ENCODE measurements at places on chromosomes 4 and X.
A peak's percentile ranks its signal among the peaks of the same experiment; 100 is the strongest.

- DNase-seq: no peak
These were observed 136.6 kb upstream of the OTUD4 start for GRCh38 chr4:145316897-145317574.

- no peak for DNase-seq
These were observed 126.9 kb downstream of the VCX3B start for GRCh38 chrX:8591501-8591900.

GRCh38 chrX:12672367-12673106 is 118.7 kb upstream of the PRPS2 start:
- DNase-seq: no peak

DNA sequence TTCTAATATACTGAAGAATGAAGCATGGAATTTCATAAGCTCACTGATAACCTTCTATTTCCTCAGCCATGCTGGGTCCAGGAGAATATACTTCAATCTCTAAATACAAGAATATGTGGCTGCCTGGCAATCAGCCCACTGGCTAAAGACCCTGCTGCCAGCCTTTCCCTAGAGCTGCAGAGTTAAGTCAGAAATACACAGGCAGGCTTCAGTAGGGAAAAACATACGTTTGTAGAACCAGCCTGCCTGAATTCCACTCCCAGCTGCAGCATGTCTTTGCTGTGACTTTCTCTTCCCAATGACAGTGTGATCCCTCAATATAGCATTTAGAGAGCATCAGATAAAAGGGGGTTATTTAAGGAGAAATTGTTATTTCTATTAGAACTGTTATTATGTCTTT is 289.1 kb downstream of the PCDH19 start:
- no peak for DNase-seq

DNA sequence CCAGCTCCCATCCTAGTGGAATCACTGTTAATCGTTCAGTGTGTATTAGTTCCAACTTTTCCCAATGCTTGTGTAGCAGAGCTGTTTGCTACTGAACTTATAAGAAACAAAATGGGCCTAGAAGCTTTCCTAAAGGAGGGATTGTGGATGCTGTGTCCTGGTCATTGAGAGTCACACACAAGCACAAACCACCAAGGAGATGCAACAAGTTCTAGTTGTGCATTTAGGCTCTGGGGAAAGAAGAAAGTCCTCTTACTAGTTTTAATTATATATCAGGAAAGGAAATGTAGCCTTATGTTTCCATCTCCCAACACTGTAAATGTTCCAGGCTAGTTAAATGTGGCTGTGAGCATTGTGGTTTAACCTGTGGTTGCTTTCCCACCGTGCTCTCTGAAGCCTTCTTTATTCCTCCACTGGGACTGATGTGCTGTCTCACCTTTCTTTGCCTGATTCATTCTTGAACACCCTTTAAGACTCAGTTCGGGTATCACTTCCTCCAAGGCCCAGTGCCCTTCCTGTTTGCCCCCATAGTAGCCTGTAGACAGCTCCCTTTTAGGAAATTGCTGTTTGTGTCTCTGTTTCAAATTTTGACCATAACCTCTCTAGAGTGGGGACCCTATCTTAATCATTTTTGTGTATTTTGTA is 34.3 kb downstream of the ATP10D start:
- no peak for DNase-seq

- DNase-seq: peak; percentile 83
These were observed 146.8 kb downstream of the DCLK2 start for GRCh38 chr4:150224896-150225591.

DNA sequence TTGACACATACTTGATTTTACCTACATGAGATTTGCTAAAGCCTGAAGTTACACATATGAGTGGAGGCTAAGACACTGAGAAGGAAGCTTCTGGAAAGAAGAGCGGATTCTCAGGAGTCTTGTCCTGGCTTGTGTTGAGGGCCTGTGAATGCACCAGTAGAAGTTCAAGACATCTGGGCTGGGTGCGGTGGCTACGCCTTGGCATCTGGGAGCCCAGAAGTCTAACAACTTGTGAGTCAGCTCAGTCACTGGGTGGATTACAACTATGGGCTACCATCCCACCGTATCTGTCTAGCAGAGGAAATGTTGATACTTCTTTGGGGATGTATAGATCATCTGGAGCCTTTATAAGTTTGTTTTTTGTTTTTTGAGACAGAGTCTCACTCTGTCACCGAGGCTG is 375.6 kb upstream of the SMIM31 start:
- DNase-seq: no peak

- no peak for DNase-seq
These were observed 3.5 kb downstream of the GUCY1B1 start for GRCh38 chr4:155762334-155762733.

DNA sequence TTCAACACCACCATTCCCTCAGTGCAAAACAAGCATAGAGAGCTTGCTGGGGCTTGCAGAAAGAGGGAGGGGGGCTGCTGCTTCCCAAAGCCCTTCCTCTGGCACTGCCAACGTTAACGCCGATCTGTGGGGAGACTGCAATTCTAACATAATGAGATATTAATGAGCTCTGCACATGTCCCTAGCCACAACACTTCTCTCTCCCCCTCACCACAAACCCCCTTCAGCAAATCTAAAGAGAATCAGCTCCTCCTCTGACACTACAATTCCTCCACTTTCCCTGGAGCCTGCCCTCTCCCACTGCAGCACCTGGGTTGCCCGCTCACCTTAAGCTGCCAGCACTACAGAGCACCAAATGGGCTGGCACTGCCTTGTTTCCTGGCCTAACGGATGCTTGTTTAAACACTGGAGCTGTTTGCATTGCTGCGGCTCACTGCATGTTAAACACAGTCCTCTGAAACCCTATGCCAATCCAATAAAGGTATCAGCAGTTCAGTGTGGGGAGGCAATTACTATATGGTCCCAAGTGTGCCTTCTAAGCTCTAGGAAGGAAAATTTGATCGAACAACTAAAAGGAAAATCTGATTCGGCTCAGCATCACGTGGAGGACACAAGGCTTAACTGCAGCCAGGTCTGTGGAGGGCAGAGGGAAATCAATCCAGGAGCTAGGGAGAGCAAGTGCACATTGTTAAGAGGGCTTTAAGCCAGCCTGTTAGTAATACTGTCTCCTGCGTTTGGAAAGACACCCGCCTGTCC is 232.4 kb downstream of the MAML3 start:
- no peak for DNase-seq

DNA sequence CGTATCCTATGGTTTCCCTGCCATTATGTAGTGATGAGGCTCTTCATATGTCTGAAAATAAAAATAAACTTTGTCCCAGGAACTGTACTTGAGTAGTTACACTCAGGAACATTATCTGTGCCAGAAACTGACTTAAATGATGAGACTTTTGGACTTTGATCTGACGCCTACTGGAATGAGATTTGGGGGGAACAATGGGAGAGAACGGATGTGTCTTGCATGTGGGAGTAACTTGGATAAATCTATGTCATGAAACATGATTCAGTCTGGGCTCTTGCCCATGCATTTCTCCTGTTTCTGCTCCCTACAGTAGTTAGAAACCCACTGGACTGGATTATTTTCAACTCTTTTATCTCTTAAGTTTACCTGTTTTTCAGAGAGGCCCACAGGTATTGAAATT is 2351.4 kb downstream of the PCDH7 start:
- peak; percentile 90 for DNase-seq

DNA sequence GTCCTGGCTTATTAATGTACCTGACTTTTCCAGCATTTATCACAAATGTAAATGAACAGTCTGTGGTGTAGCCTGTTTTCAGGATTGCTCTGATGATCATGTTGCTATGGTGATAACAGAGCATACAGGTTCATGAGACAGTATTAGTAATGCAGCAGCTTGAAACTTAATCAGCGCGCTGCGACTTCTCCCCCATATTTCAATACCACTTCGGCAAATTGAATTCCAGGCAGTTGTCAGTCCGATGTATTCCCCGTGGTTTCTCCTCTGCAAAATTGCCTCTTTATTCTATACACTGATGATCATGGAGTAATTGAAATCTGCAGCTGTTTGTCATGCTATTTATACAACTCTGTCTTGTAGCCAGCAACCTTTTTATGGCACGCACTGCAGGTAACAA is 239.3 kb downstream of the C4orf33 start:
- DNase-seq: no peak

DNA sequence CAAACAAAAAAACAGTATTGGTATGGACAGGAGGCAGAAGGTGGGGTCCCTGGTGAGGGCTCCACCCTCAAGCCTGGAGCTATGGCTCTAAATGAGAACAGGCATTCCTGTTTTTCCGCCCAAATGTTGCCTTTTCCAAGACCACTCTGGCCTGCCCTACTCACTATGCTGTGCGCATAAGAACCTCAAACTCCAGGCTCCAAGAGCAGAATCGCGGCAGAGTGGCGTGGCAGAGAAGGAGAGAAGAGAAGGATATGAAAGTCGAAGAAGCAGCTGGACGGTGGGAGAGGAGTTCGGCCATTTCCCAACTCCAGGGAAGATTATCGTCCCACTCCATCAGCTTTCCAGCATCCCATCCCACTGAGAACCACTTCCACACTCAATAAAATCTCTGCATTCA is 207.8 kb downstream of the FAT4 start:
- DNase-seq: no peak

- no peak for DNase-seq
These were observed 684.2 kb downstream of the PCDH18 start for GRCh38 chr4:136847881-136848621.

DNA sequence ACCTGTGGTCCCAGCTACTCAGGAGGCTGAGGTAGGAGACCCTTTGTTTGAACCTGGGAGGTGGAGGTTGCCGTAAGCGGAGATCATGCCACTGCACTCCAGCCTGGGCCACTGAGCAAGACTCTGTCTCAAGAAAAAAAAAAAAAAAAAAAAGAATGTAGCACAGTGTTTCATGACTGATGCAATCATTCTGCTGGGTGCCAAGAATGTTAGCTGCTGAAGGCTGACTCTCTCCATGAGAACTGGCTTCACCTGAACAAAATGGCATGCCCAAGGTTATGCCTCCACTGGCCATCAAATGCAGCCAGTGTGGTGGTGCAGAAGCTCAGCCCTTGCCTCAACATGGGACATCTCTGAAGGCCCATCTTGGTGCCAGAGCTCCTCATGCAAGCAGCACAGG is 412.1 kb downstream of the ADAM29 start:
- DNase-seq: peak; percentile 43

DNA sequence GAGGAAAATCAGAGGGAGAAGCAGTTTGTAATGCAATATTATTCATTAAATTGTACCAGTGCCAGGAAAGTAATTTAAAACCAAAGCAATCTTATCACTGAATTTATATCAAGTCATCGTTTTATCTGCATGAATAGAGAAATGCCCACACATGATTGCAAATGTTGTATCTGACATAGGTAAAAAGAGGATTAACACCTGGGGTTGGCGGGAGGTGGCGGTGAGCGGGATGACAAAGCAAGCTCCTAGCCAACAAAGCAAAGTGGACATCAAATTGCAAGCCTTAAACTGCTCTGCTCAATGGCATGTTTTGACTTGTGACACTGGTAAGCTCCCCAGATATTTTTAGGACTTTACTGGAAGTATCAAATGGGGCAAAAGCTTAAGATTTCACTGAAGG is 16.4 kb downstream of the HPGD start:
- DNase-seq: no peak

DNA sequence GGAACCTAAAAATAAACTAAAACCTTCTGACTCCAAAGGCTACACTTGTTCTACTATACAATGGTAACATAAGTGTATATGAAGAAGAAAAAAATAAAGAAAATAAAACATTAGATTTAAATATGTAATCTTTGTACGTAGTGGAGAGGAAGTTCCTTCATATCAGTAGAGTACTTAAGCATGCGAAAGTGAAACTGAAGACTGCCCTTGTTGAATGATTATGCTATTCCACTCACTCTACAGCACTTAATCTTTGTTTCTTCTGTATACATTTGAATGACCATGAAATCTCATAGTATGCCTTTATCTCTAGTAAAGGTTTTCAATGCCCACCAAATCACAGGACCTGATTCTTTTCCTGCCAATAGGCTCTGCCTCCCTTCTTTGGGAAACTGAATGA is 78.9 kb downstream of the NDST3 start:
- DNase-seq: no peak

GRCh38 chr4:112284662-112285411 is 867 bp downstream of the TIFA start:
- DNase-seq: peak; percentile 30

GRCh38 chr4:7787681-7788141 is 151.9 kb downstream of the AFAP1 start:
- no peak for DNase-seq

DNA sequence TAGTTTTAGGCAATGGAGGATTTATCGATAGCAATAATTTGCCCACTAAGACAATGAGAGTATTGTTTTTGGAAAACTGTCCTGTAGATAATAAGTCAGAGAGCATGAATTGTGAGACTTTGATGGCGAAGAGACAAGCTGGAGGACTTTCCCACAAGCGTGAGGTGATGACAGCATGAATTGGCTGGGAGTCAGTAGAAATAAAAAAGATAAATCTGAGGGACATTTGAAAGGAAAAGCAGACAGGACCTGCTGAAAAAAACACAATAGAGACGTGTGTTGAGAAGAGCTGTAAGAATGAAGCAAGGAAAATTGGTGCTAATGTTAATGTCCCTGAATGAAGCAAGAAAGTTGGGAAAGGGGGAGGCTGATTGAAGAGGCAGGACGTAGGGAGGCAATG is 233.5 kb downstream of the DCTD start:
- peak; percentile 54 for DNase-seq

- DNase-seq: peak; percentile 93
These were observed 32.3 kb upstream of the CXCL8 start for GRCh38 chr4:73707918-73708577.

GRCh38 chr4:104868533-104868932 is 278.1 kb upstream of the TET2 start:
- DNase-seq: no peak

- no peak for DNase-seq
These were observed 1026.4 kb upstream of the IGFBP7 start for GRCh38 chr4:58136604-58137003.

DNA sequence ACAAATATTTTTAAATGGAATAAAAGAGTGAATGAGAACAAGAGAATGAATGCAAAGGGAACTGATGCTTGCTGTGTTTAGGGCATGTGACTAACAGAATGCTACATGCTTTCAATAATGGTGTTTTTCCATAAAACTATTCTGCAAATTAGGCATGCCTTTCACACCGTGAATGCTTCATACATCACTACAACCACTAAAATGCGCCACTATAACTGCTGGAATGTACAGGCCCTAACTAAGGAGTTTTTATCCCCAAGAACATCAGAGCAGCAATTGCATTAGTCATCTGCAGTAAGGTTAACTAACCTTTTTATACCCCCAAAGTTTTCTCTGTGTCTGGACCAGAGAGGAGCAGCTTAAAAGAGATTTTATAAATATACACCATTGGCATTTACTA is 190.4 kb downstream of the ARAP2 start:
- peak; percentile 6 for DNase-seq

DNA sequence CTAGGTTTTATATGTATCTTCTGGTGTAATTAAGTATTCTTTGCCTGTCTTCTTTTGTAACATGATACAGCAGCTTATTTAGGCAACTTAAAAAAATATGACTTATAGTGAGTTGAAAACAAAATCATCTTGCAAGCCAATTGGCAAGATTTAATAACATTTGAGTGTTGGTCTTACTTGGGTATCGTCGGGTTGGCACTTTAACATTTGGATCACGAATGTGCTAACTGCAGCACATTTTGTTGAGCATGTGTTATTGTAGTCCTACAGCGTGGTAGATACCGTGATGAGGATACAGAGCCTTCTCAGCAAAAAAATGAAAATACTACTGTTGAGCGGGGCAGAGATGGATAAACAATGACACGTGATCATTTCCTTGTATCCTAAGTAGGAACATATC is 295.3 kb downstream of the ARHGAP10 start:
- no peak for DNase-seq
